ENCODE measurements at places on chromosomes 2 and 18.

DNA sequence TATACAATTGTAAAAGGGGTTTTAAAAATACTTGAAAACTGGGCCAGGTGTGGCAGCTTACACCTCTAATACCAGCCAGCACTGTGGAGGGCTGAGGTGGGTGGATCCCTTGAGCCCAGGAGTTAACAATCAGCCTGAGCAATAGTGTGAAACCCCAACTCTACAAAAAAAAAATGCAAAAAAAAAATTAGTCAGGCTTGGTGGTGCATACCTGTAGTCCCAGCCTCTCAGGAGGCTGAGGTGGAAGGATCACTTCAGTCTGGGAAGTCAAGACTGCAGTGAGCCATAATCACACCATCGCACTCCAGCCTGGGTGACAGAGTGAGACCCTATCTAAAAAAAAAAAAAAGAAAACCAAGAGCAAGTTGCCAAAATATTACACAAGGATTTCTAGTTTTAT lies 182.7 kb downstream of the UBE2E3 start:
- no peak for DNase-seq

DNA sequence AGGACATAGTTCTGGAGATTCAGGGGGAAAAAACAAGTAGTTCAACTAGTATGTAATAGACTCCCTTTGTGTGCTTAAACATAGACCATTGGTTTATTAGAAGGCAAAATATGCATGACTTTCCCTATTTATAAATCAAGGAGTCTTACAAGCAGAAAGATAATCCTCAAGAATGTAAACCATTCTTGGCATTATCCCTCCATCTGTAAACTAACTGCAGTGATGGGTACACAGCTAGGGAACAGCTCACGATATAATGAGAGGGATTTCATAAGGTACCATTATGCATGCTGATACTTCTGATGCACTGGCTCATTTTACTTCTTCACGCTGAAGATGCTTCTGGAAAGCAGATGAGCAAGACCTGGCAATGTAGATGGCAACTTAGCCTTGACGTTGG lies 878 bp downstream of the FBXO15 start:
- no peak for DNase-seq

DNA sequence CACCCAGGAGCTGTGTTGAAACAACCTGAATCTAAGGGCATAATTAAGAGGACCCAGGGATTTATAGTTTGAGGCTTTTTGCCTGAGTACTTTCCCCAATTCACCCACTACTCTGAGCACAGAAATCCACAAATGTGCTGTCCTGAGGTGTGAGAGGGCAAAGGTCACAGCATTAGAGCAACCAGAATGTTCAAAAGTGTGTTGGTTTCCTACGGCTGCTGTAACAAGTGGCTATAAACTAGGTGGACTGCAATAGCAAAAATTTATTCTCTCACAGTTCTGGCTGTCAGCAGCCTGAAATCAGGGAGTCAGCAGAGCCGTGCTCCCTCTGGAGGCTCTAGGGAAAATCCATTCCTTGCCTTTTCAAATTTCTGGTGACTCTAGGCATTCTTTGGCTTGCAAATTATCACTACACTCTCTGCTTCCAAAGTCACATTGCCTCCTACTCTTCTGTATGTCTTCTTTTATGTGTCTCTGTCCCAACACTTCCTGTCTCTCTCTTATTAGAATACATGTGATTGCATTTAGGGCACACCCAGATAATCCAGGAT lies 91.4 kb upstream of the TACR1 start:
- DNase-seq, result peak; percentile 14

GRCh38 chr2:54657664-54658083 lies 65.8 kb upstream of the EML6 start:
- DNase-seq, result peak; percentile 47

DNA sequence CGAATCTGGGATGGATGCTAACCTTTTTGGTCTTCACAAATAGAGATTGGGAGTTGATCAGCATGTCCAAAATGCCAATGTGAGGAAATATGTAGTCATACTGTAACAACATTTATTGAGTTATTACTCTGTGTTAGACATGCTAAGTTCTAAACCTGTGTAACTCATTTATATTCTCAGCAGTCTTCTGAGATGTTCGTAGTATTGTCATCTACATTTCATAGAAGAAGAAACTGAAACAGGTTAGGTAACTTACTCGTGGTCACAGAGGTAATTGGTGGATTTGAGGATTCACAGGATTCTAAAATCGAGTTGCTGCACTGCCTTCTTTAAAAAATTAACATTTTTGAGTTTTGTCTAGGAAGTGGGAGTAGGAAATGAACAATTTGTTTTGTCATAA lies 162.1 kb downstream of the UBE2E3 start:
- DNase-seq, result no peak

DNA sequence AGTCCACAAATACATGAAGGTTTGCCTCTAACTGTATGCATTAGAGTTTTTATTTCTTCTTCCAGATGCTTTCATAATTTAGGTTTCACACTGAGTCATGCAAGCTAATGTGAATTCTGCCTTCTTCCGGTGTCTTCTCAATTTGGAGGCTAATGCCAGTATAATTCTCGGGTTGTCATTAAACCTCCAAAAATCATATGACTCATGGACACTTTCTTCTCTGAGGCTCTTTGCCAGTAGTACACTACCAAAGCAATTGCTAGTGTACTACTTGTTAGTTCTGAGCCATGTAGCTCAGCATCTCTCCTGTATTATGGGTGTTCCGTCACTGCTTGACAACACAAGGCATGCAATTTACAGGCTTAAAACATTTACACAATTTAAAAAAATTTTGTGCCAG lies 137.1 kb downstream of the VWC2L start:
- no peak for DNase-seq

DNA sequence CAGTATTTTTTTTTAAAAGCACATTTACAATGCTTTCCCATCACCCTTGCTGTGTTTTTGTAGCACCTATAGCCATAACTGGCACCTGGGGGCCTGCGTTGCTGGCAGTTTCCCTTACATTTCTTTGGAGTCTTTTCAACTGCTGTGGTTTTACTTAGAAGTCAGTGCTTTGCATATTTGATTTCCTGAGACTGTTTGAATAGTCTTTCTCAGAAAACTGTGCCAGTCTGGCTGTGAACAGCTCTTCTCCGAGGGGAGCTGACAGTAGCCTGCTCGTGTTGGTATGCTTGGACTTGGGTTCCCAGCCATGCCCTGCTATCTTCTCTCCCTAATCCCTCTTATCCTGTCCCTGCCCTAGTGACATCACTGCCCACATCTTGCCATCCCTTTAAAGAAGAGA lies 81.5 kb downstream of the DPP4 start:
- no peak for DNase-seq

GRCh38 chr2:74472945-74473258 lies 422 bp upstream of the MRPL53 start:
- no peak for DNase-seq

GRCh38 chr18:67805261-67805660 lies 288.7 kb upstream of the DSEL start:
- peak; percentile 7 for DNase-seq

DNA sequence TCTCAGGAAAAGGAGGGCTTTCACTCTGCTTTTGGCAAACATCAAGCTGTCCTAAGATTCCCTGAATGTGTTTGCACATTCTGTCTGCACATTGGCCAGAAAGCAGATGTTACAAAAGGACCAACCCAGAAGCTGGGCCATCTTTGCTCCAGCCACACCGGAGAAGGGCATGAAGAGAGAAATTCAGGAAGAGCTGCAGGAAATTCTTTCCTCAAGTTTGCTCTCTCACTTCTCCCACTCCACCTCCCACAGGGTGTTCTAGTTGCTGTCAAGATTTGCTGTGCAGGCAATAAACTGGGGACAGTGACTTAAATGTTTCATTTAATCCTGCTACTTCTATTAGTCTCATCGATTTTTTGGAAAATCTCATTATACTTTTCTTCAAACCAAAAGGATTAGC lies 137.7 kb upstream of the UNC80 start:
- no peak for DNase-seq

GRCh38 chr2:66186537-66186936 lies 248.4 kb upstream of the MEIS1 start:
- DNase-seq, result no peak

DNA sequence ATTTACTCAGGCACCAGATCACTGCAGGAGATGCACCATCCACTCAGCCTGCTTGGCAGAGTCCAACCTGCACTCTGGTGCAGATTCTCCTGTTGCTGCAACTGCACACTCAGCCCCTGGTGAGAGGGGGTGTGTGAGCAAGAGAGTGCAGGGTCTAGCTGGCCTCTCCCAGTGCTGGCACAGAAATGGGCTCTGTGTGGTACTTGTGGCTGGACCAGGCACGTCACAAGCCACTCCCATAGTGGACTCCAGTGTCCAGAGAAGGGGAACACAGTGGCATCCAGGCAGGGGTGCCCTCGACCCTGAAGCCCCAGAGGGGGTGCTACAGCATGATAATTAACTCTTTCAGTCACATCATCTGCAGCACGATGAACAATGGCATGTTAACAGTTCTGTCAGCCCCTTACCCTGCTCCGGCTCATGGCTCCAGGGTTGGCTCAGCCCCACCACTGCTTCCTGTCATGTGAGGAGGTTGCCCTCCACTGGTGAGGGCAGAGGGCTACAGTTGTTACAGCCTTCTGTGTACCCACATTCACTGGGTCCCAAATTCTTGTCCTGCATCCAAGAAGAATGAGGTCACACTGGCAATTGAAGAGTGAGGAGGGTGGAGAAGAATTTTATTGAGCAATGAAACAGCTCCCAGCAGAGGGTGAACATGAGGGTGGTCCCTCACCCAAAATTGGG lies 135.7 kb downstream of the EVA1A start:
- DNase-seq, result no peak

- DNase-seq, result peak; percentile 55
Observed at GRCh38 chr18:33593261-33593660, 15.2 kb downstream of the ASXL3 start.

DNA sequence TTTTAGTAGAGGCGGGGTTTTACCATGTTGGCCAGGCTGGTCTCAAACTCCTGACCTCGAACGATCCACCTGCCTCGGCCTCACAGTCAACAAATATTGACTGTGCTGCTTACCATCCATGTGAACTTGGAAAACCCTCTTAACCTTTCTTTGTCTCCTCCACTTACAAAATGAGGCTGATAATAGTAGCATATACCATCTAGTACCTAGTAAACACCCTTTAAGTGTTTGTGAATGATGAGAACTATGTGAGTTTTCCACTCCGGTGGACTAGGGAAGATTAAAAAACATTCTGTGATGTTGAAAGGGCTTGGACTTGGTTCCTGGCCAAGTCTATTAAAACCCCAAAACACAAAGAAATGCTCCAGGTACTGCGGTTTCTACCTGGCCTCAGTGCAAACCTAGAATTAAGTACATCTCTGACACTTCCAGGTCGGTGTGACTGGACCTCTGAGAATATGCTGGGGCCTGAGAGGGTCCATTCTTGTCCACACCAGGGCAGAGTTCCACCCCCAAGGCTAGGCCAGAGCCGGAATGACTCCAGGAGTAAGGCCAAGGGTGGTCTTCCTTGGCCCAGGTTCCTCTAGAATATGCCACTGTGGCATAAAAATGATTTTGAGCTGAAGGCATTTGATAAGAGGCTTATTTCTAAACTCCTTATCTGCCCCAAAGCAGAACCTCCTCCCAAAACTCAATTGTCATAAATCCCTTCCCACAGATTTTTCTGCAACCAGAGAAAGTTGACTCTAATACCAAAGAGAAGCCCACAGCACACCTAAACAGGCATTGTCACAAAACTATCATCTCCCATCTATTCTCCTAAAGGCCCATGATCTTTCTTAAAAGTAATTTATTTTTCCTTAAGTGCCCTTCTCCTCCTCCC lies 217.5 kb downstream of the TGIF1 start:
- DNase-seq, result no peak

DNA sequence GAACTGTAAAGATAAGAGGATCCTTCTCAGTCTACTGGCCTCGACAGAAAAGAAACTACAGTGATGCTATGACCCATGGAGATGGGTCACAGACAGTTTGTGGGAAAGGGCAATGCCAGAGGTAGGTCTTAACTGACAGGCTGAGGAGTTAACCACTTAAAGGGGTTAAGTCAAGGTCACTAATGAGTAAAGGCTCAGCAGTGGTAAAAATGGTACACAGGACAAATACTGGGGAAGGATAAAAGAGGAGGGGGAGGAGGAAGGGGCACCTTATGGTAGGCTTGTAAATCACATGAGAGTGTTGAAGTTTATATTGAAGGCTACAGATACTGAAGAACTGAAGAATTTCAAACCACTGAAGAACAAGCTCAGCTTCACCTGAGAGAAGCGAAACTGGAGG lies 9.9 kb downstream of the IER3IP1 start:
- no peak for DNase-seq

DNA sequence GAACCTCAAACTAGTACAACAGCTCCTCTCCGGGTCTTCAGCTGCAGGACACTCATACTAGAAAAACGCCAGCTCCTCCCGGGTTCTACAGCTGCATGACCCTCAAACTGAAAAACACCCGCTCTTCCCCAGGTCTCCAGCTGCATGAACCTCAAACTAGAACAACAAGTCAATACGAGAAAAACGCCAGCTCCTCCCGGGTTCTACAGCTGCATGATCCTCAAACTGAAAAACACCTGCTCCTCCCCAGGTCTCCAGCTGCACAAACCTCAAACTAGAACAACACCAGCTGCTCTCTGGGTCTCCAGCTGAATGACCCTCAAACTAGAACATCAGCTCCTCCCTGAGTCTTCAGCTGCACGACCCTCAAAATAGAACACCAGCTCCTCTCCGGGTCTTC lies 315.0 kb upstream of the TFPI start:
- no peak for DNase-seq

DNA sequence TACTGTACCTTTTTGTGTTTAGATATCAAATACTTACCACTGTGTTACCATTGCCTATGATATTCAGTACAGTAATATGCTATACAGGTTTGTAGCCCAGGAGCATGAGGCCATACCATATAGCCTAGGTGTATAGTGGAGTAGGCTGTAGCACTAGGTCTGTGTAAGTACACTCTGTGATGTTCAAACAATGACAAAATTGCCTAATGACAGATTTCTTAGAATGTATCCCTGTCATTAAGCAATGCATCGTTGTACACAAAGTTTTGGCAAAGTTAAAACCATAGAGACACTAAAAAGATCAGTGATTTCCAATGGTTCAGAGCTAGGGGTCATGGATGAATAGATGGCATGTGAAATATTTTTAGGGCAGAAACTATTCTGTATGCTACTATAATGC lies 415.5 kb downstream of the NCKAP5 start:
- no peak for DNase-seq

GRCh38 chr2:33278245-33278943 lies 198.1 kb upstream of the RASGRP3 start:
- no peak for DNase-seq

DNA sequence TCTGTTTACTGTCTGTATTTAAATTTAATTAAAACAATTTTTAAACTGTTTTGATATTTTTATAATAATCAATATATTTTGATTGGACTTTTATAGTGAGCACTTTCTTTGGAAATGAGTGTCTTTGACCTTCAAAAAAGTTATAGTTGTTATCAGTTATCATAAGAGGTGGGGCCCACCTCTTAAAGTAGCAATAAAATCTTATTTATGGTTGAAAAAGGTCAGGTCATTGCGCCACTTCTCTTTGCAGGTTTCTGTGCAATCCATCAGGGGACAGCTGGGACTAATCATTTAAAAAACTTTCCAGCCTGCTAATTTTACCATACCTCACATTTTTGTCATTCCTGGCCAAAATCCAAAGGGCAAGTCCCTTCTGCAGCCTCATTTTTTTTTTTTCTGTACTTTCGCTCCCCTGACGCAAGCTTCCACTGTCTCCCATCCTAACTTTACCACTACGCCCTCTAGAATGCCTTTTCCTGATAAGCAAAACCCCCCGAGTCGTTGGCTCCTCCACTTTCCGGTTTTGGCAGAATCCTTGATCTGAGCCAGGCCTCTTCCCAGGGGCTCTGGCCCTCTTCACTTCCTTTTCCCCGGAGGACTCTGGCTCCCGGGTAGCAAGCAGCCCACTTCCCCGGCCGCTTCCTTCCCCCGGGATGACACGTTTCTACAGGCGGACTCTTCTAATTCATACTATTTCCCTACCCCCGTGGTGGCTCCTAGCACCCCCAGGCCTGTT lies 1.1 kb upstream of the SEH1L start:
- DNase-seq, result peak; percentile 87
